ENCODE measurements at places on chromosomes 5 and 9.

DNA sequence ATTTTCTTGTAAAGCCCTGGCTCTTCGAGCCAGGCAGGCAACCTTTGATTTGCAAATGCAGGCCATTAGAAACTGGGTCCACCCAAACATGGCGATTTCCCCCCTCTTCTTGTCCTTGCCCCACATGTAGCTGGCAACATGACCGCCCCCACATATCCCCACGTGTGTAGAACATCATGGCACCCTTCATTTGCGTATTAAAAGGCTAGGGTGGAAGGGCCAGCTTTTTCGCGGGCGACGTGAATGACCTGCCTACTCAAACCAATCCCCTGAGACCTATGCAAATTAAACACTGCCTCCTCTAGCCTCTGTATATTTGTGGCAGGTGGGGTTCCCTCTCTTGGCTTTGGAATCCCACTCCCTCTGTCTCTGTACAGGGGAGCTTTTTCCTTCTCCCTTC lies 107.0 kb upstream of the CLINT1 start:
- DNase-seq, result no peak
- no peaks in the 10 kb centered on the region for H3K36me3 ChIP-seq

DNA sequence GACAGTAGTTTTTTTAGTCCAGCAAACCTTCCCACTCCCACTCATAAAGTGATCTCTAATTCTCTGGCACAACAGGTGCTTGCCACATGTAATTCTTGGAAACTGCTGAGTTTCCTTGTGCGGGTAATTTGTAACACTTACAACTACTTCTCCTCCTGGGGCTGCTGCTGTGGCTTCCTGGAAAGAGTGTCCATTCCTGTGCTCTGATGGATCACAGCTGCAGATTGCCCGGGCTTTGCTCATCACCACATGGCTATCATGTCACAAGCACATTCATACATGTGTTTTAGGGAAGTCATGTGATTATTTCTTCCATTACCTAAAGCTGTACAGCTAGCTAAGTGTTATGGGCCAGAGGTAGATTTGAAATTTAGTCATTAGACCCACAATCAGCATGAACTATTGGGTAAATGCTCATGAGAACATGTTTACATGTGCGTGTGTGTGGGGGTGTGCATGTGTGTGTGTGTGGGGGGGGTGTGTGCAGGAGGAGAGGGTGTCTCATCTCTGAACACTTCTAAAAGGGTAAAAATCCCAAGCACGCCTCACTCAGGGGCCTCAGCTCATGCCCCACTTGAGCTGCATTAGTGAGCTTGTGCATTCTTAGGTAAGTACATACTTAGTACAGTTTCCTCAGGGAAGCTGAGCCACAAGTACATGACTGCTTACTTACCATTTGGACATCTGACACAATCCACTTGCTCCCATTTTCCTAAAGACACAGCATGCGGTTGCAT lies 118.1 kb upstream of the CCDC112 start:
- H3K4me1 ChIP-seq, result no peaks in the 10 kb centered on the region
- no peaks in the 10 kb centered on the region for H3K36me3 ChIP-seq

GRCh38 chr9:79080536-79080935 lies 491.2 kb upstream of the TLE4 start:
- no peaks in the 10 kb centered on the region for H3K36me3 ChIP-seq
- no peaks in the 10 kb centered on the region for H3K4me1 ChIP-seq
- no peak for DNase-seq
- no peak overlapping the region for H3K4me3 ChIP-seq

DNA sequence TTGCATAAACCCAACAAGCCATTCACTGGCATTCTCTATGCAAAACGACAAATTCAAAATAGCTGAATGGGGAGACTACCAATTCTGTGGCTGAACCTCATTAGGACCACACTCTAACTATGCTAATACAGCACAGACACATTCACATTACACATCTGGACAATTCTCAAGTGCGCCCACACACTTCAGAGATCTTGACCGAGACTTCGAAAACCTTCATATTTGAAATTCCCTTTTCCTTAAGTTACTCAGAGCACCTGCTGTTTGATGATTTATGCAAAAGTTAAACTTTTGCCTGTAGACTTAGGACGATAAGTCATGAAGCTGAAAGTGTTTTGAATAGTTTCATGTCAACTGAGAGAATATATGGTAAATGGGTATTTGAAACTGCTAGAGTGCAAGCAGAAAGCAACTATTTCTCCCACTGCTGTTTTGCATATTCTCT lies 111.9 kb downstream of the FBN2 start:
- no peaks in the 10 kb centered on the region for H3K36me3 ChIP-seq
- no peaks in the 10 kb centered on the region for H3K4me1 ChIP-seq
- DNase-seq, result no peak
- no peak overlapping the region for H3K4me3 ChIP-seq
- H3K27ac ChIP-seq, result no peak overlapping the region

DNA sequence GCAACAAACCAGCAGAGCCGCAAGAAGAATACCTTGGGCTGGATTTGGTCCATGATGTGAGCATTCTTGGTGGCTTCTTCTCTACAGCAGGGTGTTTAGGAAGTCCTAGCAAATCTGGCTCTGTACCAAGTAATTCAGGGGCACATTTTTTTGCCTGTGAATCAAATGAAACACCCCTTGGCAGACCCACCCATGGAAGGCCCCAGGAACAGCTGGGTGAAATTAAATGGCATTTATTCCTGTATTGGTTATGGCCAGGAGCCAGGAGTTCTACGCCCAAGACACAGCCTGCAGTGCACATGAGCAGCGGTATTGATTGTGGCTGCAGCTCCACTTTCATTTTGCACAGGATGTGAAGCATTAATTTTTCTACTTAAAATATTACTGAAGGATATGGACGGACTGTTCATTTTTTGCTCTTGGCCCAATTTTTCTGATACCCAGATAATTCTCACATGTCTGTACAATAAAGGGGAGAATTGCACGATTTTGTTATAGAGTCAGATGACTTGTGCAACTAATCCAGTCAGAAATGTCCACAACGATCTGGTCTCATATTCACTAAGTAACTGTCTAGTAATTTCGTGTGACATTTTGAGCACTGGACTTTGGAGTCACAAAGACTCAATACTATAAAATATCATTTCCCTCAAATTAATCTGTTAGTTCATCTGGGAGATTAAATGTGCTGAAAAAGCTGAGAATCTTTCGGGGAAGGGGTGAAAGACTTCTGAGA lies 120.7 kb upstream of the APC start:
- no peaks in the 10 kb centered on the region for H3K4me1 ChIP-seq
- H3K27ac ChIP-seq, result no peak overlapping the region
- H3K4me3 ChIP-seq, result no peak overlapping the region
- no peaks in the 10 kb centered on the region for H3K36me3 ChIP-seq
- no peak for DNase-seq
- peaks cover 11% of the 10 kb centered on the region for H3K27me3 ChIP-seq

GRCh38 chr9:14616188-14616982 lies 76.8 kb downstream of the ZDHHC21 start:
- DNase-seq, result no peak
- no peaks in the 10 kb centered on the region for H3K27me3 ChIP-seq
- H3K4me3 ChIP-seq, result no peak overlapping the region
- H3K27ac ChIP-seq, result no peak overlapping the region
- H3K4me1 ChIP-seq, result no peaks in the 10 kb centered on the region
- H3K36me3 ChIP-seq, result peaks cover 25% of the 10 kb centered on the region

DNA sequence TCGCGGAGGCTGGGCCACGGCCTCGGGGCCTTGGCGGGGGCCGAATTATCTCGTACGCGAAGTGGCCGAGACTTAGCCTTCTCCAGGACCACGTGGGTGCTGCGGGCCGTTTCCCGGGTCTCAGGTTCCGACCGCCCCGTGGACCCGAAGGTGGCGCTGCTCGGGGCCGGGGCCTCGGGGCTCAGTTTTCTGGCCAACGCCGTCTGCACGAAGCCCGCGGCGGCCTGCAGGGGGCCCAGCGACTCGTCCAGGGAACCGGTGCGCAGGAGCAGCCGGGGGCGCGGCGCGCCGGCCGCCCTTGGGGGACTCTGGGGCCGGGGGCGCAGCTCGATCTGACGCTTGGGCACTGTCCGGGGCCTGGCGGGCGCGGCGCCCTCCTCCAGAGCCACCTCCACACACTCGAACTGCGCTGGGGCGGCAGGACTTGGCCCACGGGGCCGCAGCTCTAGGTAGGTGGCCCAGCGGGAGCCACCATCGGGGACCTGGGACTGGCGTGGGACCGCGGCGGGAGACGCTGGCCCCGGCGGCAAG lies 716 bp downstream of the PROB1 start:
- peaks cover 28% of the 10 kb centered on the region for H3K4me1 ChIP-seq
- H3K27ac ChIP-seq, result no peak overlapping the region
- H3K4me3 ChIP-seq, result peak overlapping the region; percentile 94
- H3K27me3 ChIP-seq, result no peaks in the 10 kb centered on the region

GRCh38 chr9:35914301-35914807 lies 5.1 kb downstream of the SPAAR start:
- no peak overlapping the region for H3K27ac ChIP-seq
- H3K27me3 ChIP-seq, result peaks cover 17% of the 10 kb centered on the region
- no peak overlapping the region for H3K4me3 ChIP-seq
- peaks cover 6% of the 10 kb centered on the region for H3K4me1 ChIP-seq
- H3K36me3 ChIP-seq, result no peaks in the 10 kb centered on the region

DNA sequence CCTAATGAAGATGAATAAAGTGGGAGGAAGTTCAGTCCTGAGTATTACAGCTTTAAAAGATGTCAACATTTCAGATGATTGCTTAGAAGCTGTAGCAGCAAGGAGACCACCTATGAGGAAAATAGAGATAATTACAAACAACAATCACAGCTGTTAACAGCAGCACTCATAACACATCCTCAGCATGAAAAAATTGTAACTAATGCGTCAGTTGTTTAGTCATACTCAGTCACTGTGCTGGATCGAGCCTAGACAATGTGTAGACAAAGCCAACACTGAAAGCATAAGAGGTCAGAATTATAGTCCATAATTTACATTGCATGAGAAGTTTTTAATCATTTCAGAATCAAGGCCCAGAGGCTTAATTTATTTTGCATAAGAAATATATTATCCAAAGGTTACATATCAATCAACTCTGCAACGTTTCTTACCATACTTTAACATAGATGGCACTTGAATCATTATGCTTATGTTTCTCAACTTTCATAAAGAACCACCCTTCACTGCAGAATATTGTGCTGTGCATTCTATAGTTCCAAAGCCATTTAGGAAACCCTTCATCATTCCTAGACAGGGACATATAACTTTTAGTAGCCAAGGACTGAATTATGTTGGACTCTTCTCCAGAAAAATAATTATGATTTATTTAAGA lies 60.2 kb upstream of the HAPLN1 start:
- DNase-seq, result no peak
- no peak overlapping the region for H3K27ac ChIP-seq
- no peaks in the 10 kb centered on the region for H3K27me3 ChIP-seq
- no peak overlapping the region for H3K4me3 ChIP-seq

DNA sequence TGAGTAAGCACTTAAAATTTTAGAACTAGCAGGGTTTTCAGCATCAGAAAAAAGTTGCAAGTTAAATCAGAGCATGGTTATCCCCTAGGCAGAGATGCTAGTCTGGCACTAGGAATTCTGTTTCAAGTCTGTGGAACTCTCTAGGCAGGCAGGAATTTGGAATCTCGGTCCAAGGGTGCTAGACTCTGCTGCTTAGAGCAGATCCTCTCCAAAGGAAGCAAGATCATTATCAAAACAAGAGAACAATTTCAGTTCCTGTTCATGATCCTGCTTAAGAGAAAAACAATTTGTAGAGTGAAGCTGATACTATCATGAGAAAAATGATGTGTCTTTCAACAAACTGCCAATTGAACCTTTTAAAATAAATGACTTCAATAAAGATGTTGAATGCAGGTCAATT lies 420.7 kb downstream of the KIF4B start:
- DNase-seq, result no peak
- peaks cover 11% of the 10 kb centered on the region for H3K4me1 ChIP-seq
- peak overlapping the region; percentile 36 for H3K4me3 ChIP-seq
- no peaks in the 10 kb centered on the region for H3K36me3 ChIP-seq
- H3K27me3 ChIP-seq, result no peaks in the 10 kb centered on the region

DNA sequence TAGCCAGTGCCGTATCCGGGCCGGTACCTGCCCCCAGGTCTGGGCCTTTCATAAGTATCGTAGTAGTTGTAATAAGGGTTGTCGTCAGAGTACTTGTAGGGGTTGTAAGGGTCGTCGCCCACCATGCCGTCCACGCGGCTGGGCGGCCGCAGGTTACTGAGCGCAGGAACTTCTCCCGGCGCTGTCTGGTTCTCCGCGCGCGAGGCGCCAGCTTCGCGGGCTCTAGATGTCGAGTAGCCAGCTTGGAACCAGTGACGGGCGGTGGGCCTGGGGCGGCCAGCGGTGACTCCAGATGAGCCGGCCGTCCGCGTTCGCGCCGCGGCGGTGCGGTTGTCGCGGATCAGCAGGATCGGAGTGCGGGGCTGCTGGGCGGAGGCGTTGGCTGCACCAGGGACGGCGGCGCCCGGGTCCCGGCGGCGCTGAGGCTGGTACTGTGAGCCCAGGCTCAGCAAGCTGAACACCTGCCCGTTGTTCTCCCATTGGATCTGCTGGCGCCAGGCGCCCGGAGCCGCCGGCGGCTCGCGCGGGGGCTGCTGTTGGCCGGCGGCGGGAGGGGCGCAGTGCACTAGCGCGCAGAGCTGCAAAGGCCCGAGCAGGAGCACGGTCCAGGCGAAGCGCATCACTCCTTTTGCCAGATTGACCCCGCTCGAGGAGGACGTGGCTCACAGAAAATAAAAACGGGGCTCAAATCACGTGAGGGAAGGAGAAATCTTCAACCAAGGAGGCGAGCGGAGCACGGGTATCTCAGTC lies 518 bp downstream of the LOX start:
- H3K27me3 ChIP-seq, result peaks cover 52% of the 10 kb centered on the region
- no peaks in the 10 kb centered on the region for H3K36me3 ChIP-seq

DNA sequence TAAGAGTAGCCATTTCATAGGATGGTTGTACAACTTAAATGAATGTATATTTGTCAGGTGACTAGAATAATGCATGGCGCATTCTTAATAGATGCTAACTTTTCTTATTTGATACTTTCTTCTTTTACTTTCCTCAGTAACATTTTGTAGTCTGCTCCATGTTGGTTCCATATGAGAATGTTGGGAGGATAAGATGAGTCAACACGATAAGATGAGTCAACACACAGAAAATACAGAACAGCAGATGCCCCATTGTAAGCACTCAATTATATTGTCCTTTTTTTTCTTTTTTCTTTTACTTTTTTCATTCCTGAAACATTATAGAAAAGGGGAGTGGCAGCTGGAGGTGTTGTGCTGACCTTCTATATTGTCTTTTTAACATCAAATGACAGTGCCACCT lies 92.3 kb upstream of the SPATA31C2 start:
- H3K4me1 ChIP-seq, result no peaks in the 10 kb centered on the region
- no peak overlapping the region for H3K4me3 ChIP-seq

DNA sequence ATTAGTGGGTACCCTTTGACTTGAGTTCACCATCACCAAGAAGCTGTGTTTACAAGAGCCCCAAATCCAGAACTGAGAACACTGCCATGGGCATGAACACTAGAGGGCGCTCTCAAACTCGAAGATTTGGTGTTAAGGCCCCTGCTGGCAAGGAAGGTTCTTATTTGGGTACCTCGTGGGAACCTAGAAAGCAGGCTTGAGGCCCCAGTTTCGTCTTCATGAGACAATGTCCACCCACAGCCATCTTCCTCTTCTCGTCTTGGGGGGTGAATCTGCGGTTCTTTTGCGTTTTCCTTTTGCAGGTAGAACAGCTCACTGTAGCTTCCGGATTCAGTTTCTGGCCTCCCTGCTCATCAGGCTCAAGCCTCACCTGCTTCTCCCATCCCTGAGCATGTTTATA lies 184.0 kb downstream of the SEMA5A start:
- DNase-seq, result no peak
- H3K27me3 ChIP-seq, result no peaks in the 10 kb centered on the region
- H3K27ac ChIP-seq, result no peak overlapping the region

- H3K27ac ChIP-seq, result no peak overlapping the region
- no peaks in the 10 kb centered on the region for H3K36me3 ChIP-seq
- DNase-seq, result no peak
- no peaks in the 10 kb centered on the region for H3K4me1 ChIP-seq
- no peaks in the 10 kb centered on the region for H3K27me3 ChIP-seq
Measured at GRCh38 chr9:116460026-116460425, 227.1 kb upstream of the TRIM32 start.

All from activated B cell treated with CpG ODN at 0.5 μM for 24 hours (primary cell).